NCI-H748 treated with DMSO at 0.1 percent for 48 hours (cell line): ENCODE measurements at places on chromosomes 4 and X.

GRCh38 chr4:124060261-124060918, 652.1 kb downstream of the ANKRD50 start:
- DNase-seq = no peak

- no peak for DNase-seq
Observed at GRCh38 chr4:104941661-104942062, 205.0 kb upstream of the TET2 start.

GRCh38 chr4:53840643-53841042, 223.8 kb downstream of the CHIC2 start:
- DNase-seq = no peak

- no peak for DNase-seq
Observed at GRCh38 chr4:110614173-110614963, 8.5 kb downstream of the PITX2 start.

GRCh38 chr4:181418496-181418895, 824.7 kb upstream of the TENM3 start:
- peak; percentile 56 for DNase-seq

GRCh38 chr4:78960926-78961325, 21.7 kb upstream of the PAQR3 start:
- DNase-seq = no peak

DNA sequence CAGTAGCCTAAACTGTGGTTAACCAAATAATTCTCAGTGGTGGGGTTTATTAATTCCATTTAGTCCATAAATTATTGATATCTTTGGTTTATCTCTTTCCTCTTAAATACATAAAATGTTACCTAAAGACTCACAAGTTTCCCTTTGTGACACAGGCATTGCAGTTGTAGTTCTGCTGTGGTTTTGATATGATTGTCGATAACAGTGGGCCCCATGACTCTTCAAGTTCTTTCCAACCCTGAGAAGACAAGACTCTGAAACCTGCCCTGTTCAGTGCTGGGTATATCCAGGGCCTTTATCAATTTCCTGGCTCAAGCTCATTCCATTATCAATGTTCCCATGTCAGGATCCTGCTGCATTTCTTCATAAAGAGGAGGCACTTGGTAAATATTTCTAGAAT, 117.9 kb upstream of the TBC1D9 start:
- DNase-seq = no peak

DNA sequence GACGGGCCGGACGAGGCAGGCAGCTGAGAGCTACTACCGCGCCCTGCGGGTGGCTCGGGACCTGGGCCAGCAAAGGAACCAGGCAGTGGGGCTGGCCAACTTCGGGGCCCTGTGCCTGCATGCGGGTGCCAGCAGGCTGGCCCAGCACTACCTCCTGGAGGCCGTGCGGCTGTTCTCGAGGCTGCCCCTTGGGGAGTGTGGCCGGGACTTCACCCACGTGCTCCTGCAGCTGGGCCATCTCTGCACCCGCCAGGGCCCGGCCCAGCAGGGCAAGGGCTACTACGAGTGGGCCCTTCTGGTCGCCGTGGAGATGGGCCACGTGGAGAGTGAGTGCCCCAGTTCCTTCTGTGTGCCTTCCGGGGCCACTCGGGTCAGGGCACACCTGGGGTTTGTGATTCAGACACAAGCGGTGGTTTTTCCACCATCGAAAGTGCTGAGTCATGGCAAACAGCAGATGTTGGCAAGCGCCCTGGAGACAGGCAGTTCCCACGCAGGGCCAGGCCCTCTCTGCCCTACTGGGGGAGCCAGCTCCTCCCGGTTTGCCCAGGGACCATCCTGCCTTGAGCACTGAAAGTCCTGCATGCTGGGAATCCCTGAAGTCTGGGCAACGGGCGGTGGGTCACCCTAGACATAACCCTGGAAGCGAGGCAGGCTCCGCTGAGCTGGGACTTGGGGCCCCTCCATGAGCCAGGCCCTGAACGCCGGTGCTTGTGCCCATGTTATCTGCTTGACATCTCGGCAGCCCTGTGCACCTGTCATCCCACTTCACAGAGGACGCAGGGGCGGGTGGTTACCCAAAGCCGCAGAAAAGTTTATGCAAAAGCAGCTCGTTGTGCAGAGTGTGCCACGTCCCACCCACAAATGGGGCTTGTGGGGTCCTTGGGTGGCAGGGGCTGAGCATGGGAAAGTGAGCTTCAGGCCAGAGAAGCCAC, 29.5 kb downstream of the SH3TC1 start:
- peak; percentile 1 for DNase-seq

GRCh38 chr4:139300431-139301112, 733 bp upstream of the NAA15 start:
- peak; percentile 36 for DNase-seq

DNA sequence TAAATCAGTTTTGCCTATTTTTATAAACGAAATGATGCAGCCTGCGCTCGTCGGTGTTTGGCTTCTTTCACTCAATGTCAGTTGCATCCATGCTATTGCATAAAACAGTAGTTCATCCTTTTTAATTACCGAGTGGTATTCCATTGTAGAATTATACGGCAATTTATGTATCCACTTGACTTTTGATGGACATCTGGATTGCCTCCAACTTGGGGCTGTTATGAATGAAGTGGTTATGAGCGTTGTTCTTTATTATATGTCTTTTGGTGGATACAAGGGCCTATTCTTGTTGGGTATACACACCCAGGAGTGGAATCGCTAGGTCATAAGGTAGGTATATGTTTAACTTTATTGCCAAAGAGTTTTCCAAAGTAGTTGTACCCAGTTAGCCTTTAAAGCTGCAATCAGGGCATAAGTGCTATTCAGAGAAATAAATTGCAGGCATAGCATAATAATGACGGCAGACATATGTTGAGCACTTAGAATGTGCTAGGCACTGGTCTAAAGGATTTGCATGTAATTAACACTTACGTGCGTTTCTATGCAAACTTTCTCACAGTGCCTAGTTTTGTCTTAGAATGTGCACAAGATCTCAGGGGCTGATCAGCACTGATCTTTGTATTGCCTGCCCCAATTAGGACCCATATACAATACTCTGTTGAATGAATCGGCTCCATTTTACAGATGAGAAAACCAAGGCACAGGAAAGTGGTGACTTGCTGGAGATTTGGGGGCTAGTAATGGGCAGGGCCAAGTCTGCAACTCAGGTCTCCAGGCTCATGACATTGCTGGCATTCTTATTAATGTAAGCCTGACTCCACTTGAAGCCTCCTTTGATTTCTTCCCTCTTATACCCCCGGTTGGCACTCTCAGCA, 407.0 kb downstream of the BCOR start:
- peak; percentile 47 for DNase-seq

- no peak for DNase-seq
Observed at GRCh38 chrX:105460376-105460775, 239.9 kb upstream of the TEX13A start.

- DNase-seq = no peak
Observed at GRCh38 chr4:165470009-165470408, 91.2 kb downstream of the CPE start.

GRCh38 chrX:130139474-130140201, 26.0 kb downstream of the AIFM1 start:
- DNase-seq = no peak

- DNase-seq = no peak
Observed at GRCh38 chr4:2551118-2551517, 14.7 kb downstream of the FAM193A start.

DNA sequence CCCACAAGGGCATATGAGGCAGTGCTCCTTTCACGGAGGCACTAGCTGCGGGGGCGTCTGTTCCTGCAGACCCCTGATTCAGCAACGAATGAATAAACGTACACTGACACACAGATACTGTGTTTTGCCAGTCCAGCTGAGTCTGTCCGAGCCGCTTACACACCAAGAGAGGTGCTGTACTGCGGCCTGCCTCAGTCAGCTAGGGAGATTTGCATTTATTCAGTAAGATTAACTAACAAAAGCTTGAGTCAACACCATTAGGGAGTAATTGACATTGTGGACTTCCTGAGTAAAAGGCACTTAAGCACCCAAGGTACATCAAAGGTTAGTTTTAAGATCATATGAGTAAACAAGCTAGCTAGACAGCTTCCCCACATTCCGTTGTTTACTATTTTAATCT, 31.0 kb upstream of the BEX4 start:
- peak; percentile 3 for DNase-seq

DNA sequence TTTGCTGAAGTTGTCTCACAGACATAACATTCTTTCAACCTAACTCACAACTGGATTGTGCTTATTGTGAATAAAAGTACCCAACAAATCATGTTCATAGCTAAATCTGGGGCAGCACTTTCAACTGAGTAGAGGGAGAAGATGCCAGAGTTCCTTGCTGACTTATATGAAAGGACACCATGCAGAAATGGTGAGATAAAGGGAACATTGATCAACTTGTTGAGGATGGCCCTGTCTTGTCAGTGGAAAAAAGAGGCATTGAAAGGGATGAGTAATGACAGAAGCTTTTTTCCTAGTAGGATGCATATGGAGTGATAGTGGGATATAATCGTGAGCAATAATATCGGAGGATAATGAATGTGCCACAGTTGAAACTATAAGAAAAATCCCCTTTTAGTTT, 221.7 kb downstream of the ARHGAP24 start:
- no peak for DNase-seq

DNA sequence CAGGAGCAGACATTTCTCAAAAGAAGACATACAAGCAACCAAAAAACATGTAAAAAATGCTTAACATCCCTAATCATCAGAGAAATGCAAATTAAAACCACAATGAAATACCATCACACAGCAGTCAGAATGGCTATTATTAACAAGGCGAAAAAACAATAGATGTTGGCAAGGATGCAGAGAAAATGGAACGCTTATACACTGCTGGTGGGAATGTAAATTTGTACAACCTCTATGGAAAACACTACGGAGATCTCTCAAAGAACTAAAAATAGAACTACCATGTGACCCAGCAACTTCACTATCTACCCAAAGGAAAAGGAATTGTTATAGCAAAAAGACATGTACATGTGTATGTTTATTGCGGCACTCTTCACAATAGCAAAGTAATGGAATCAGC, 71.5 kb downstream of the PPP4R3C start:
- DNase-seq = no peak

GRCh38 chr4:105135785-105136184, 10.9 kb upstream of the TET2 start:
- DNase-seq = no peak

DNA sequence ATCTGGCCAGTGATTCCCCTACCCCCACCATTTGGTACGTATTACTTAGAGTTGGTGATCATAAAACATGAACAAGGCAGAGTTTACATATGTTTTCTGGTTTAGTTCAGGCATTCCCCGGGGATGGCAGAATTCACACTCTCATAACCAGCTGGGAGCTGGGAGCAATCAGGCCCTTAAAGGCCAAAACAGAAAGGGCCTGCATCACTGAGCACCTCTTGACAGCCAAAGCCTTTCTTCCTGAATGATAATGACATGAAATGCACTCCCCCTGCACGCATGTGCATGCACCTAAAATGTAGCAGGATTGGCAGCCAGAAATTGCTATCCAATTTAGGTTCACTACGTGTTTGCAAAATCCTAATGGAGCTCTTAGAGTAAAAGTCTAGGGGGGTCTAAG, 235.4 kb downstream of the GPC3 start:
- no peak for DNase-seq

DNA sequence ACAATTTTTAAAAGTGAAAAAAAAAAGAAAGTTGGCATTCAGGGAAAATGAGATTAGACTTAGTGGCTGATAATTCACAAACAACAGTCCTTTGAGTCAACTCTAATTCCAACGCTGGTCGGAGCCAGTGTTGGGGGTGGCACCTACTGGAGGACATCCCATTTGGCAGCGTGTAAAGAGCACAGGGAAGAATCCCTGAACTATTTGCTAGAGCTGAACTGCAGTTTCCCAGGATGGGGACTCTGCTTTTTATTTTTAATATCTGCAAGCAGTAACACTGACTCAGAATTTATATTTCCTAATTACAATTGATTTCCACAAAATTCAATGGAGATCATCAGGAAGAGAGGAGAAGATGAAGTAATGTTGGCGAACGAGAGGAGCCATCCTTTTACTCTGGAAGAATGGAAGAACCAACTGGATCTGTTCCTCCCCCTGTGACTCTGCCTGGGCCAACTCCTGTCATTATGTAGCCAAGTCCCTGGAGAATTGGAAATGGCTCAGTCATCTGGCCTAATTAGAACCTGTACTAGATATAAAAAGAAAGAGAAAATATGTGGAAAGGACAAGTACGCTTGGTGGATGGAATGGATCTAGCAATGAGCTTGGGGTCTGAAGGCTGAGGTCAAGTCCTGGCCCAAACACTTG, 76.7 kb downstream of the IRF2 start:
- DNase-seq = no peak

- DNase-seq = peak; percentile 51
Observed at GRCh38 chrX:38768079-38768478, 33.2 kb upstream of the MID1IP1 start.

- DNase-seq = no peak
Observed at GRCh38 chrX:131987252-131987651, 35.9 kb upstream of the STK26 start.

GRCh38 chrX:51598899-51599298, 19.8 kb downstream of the CENPVL3 start:
- DNase-seq = no peak

DNA sequence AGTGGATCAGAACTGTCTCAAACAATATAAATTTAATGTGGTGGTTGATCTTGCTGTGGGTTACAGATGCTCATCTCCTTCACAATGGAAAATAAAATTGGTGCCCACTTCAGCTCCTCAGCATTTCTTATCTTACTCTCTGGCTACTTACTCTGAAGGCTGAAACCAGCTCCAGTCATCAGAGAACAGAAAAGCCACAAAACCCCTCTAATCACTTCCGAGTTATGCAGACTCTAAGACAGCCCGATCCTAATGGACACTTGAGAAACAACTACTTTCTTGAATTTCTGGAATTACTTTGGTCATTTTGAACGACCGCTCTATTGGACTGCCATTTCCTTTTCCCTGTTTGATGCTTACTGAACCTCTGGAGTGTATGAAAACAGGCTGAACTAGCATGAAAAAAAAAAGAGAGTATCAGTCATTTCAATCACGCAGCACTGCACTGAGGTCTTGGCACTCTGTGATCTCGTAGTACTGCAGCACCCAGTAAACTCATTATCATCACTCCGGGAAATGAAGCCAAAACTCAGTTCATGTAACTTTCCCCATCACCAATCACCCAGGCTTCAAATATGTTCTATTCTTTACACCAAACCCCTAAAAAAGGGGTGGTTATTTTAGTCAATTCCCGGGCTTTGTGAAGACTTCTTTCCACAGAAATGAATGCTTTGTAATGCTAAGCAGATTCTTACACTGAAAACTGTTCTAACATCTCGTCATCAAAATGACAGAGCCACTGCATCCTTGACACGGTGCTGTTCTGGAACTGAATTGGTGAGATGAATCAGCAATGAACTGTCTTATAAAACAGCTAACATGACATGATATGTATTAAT, 54.5 kb downstream of the TSPAN5 start:
- DNase-seq = no peak

- peak; percentile 27 for DNase-seq
Observed at GRCh38 chrX:71095981-71096759, 519 bp downstream of the FOXO4 start.

DNA sequence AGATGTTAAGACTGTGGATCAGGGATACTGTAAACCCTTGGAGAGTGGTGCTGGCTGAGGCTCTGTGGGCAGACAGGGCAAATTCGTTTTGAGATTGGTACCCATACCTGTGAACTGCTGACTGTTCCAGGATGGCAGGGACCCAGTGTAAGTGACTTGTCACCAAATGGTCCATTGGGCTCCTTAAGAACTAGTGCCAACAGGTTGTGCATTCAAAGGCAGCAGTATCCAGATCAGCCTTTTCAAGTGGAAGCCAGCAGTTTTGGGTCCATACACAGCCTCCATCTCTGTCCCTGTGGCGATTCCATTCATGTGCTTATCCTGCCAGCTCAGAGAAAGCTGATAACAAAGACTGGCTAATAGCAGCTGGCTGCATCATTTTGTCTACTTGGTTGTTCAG, 84.0 kb upstream of the SCOC start:
- DNase-seq = no peak

- no peak for DNase-seq
Observed at GRCh38 chrX:136759968-136760367, 20.8 kb downstream of the ARHGEF6 start.
